ENCODE measurements at places on chromosomes 4 and X.
A peak's percentile ranks its signal among the peaks of the same experiment; 100 is the strongest.

GRCh38 chrX:118536687-118537461 lies 41.3 kb downstream of the DOCK11 start:
- peak; percentile 37 for DNase-seq

DNA sequence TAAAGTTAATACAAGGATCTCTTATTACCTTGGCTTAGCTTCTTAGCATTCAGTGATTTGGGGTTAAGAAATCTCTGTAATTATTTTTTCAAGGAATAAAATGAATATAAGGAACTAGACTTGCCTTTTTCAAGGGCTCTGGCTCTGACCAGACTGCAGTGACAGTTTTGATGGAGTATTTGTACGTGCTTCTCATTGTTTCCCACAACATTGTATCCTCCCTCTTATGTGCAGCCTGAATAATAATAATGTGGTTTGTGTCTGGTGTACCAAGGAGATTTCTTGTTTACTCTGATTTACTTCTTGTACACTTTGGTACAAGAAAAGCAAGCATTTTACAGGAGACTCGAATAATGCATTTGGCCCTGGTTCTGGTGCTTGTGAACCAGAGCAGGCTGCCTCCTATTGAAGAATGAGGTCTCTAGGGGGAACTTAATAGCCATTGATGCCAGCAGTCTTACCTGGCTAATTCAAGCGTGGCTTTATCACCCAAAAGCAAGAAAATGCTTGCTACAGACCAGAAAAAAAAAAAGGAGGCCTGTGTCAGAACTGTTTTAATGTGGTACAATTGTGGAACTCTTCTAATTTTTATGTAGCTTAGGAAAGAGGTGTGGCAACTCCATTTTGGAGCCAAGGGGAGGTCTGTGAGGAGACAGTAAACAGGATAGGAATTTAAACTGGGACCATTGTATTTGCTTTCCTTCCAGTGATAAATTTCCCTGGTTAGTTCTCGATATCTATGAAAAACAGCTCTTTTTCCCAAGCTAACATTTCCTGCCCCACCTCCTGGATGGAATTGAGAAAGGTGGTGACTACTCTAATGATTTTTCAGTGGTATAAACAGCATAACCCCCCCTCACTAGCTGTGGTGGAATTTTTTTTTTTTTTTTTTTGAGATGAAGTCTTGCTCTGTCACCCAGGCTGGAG lies 5.6 kb downstream of the OTC start:
- DNase-seq: no peak

GRCh38 chrX:103453655-103454054 lies 65.6 kb downstream of the RAB40A start:
- peak; percentile 89 for DNase-seq

- DNase-seq: peak; percentile 23
Observed at GRCh38 chr4:183722731-183723560, 63.9 kb downstream of the TRAPPC11 start.

- no peak for DNase-seq
Observed at GRCh38 chrX:8405631-8406030, 59.0 kb upstream of the VCX3B start.

- peak; percentile 70 for DNase-seq
Observed at GRCh38 chr4:121950212-121950679, 1.6 kb downstream of the TRPC3 start.

- DNase-seq: no peak
Observed at GRCh38 chr4:176593943-176594342, 198.8 kb downstream of the VEGFC start.

GRCh38 chrX:155027509-155028066 lies 944 bp downstream of the FUNDC2 start:
- DNase-seq: peak; percentile 67

DNA sequence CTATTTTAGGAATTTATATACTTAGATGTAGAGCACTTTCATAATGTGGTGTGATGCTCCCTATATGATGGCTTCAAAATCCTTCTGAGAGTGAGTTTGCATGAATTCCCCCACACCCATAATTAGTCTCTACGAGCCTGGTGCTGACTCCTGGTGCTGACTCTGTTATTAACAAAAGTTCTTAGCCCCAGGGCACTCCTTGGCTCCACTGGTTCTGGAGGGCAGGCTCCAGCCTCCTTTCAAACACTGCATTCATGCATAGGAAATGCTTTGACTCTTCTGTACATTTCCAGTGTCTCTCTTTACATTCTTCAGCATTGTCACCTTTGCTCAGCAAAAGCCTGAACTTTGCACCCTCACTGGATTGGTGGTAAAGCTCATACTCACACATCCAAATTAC lies 64.0 kb downstream of the LNX1 start:
- no peak for DNase-seq

DNA sequence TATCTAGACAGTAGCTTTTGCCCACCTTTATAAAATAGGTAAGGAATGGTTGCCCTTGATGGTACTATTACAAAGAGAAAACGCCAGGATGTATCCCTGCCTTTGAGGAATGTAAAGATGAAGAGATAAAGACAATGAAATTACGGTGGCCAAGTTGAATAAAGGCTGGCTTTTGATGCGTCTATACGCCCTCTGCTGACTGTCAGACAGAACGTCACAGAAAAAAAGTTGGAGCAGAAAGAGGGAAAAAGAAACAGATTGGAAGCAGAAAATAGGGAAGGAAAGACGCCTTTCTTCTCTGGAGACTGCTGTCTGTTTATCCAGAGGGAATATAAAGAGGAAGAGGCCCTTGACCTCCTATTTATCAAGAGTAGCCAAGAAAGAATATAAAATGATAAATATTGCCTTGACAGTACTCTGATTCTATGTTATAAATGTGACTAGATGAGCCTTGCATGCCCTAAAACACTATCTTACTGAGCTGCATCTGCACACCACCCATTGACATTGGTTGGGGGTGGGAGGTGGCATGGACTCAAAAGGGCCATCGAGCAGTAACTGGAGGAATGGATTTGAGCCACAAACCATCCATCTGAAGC lies 30.6 kb downstream of the PCDH19 start:
- peak; percentile 9 for DNase-seq

DNA sequence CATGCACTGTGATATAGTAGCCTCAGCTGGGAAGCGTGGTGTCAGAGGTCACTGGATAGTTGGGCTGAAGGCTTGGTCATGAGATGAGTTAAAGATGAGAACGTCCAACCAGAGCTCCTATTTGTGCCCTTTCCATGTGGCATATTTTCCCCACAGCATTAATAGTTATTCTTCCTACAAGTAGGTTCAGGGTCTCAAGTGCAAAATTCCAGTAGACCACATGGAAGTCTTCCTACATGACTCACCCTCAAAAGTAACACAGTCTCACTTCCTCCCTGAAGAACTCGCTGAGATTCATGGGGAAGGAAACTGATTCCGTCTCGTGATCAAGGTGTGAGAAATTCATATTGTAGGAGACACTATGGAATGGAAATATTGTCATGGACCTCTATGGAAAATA lies 1212.5 kb upstream of the PRKX start:
- peak; percentile 25 for DNase-seq

GRCh38 chrX:71315917-71316316 lies 14.4 kb downstream of the ITGB1BP2 start:
- DNase-seq: peak; percentile 53

- DNase-seq: peak; percentile 35
Observed at GRCh38 chrX:2370456-2370855, 130.3 kb downstream of the DHRSX start.

- DNase-seq: no peak
Observed at GRCh38 chrX:54885740-54886139, 34.9 kb upstream of the TRO start.

- DNase-seq: no peak
Observed at GRCh38 chr4:95979961-95980876, 140.3 kb downstream of the PDHA2 start.

GRCh38 chr4:151957153-151957552 lies 196.3 kb upstream of the GATB start:
- DNase-seq: peak; percentile 45

- DNase-seq: no peak
Observed at GRCh38 chr4:154332681-154333421, 158.7 kb downstream of the DCHS2 start.

- DNase-seq: no peak
Observed at GRCh38 chr4:102281171-102281839, 64.0 kb downstream of the SLC39A8 start.

DNA sequence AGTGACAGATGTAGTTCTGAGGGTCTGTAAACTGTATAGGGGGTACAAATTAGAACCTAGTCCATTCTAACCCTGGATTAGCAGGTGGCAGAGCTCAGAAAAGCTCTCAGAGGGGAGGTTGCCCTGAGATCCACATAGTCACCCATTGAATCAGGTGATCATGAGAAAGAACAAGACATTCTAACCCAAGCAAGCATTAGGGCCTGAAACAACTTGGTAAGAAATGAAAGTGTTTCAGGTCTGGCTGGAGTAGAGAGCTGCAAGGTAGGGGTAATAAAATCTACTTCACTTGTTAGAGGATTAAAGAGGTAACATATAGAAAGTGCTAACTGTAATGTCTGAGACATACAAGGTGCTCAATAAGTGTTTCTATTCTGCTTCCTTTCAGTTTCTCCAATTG lies 8.8 kb upstream of the BMP2K start:
- DNase-seq: no peak

DNA sequence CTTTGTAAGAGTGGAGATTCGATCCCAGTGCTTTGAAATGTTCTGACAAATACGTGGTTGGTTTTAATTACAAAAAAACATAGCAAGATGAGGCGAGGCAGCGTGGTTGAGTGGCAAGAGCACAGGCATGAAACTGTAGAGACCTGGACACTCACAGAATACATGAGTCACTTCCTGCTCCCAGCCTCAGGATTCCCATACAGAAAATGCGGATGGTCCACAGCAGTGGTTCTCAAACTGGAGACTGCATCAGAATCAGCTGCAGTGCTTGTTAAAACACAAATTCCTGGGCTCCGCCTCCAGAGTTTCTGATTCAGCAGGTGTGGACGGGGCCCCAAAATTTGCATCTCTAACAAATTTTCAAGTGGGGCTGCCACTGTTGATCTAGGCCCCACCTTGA lies 10.1 kb downstream of the OTOP1 start:
- peak; percentile 41 for DNase-seq

DNA sequence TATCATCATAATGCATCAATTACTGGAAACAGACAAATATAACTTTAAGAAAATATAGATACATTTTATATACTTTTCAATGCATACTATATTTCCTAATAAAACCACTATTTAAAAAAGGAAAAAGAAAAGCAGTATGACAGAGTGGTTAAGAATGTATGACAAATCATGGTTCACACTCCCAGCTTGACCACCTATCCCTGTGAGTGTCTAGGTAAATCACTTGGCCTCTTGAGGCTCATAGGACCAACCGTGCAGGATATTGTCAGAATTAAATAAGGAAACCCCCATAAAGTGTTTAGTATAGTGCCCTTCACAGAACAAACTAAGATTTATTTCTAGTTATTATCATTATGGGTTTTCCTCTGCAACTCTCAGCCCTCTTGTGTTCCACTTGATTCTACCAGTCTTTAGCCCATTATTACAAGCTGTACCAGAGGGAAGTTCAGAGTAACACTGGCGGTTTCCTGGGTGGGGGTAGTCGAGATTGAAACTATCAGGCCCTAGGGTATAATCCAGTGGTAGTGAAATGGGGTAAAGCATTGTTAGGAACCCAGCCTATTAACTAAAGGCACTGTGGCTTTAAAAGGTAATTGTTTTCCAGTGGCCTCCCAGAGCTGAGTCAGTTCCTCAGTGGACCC lies 55.5 kb upstream of the PAK3 start:
- peak; percentile 69 for DNase-seq

GRCh38 chr4:92303621-92304027 lies at the start of gene GRID2:
Gene GRID2 (plus strand): TSS chr4:92303966.
- peak; percentile 28 for DNase-seq

DNA sequence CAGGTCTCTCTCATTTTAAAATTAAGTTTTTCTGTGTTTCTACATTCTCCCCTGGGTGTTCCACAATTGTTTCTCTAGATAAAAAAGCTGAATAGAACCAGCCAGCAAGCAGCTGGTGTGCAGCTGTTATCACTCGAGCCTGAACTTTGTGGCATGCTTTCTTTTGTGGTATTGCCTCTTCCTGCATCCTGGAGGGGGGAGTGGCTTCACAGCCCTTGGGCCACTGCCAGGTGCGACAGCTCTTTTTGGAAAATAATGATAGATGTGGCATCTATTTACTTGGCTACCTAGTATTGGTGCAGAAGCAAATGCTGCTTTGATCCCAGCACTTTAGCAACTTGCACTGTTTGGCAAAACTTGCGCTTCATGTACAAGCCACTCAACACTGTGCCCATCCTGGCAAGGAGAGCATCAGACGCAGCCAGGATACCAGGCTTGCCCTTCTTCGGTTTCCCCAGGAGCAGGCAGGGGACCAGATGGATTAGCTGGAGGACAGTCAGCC lies 69.4 kb downstream of the HMGB2 start:
- peak; percentile 50 for DNase-seq

DNA sequence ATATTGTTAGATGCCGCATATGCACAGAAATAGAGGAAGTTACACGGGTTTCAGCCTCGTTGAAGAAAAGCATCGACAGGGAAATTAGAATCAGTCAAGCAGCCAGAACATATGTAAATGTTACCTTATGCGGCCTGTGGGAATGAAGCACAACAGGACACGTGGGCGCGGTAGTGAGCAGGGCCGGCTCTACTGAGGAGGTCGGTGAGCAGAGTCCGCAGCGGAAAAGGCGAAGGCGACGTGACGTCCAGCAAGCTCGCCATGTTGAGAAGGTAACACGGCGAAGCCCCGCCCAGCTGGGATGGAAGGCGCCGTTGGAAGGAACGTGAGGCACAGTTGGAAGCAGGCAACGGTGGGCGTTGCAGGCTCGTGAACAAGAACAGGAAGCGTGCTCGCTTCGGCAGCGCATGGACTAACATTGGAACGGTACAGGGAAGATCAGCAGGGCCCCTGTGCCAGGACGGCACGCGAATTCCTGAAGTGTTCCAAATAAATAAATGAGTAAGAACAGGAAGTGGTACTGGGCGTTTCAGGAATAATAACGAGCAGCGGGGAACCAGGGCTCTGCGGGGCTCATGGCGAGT lies 54.6 kb downstream of the MTNR1A start:
- DNase-seq: peak; percentile 68

DNA sequence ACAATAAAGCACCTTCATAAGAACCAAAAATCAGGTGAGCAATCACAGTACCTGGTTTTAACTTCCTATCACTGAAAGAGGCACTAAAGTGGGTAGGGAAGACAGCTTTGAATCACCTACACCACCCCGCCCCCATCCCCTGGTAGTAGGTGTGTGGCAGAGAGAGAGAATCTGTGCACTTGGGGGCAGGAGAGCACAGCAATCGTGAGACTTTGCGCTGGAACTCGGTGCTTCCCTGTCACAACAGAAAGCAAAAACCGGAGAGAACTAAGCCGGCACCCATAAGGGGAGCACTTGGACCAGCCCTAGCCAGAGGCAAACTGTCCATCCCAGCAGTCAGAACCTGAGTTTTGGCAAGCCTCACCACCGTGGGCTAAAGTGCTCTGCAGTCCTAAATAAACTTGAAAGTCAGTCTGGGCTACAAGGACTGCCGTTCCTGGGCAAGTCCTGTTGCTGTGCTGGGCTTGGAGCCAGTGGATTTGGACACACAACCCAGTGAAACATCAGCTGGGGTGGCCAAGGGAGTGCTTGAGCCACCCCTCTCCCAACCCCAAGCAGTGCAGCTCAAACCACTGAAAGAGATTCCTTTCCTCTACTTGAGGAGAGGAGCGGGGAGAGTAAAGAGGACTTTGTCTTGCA lies 32.1 kb downstream of the NDUFB11 start:
- DNase-seq: no peak

All from astrocyte of the spinal cord (primary cell).